NCI-H2081 treated with DMSO at 0.1 percent for 48 hours (cell line): ENCODE measurements at places on chromosomes 3 and 15.

DNA sequence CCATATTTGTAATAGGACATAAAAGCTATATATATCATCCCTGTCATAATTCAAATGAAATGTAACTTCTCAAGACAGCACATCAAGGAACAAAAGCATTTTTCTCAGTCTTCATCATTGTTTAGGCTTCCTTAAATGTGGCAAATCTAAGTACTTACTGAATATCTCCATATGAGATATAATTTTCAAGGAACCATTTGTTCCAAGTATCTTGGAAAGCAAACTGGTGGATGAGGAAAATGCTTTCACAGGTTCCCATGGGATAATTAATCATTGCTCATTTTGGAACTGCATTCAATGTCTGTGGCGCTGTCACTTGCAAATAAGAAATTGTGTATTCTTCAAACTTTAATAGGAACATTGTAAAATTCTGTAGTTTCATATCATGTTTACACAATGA lies 52.6 kb upstream of the ZNF385D start:
- DNase-seq, result no peak

GRCh38 chr15:63077952-63078351 lies 35.4 kb downstream of the TPM1 start:
- DNase-seq, result no peak

DNA sequence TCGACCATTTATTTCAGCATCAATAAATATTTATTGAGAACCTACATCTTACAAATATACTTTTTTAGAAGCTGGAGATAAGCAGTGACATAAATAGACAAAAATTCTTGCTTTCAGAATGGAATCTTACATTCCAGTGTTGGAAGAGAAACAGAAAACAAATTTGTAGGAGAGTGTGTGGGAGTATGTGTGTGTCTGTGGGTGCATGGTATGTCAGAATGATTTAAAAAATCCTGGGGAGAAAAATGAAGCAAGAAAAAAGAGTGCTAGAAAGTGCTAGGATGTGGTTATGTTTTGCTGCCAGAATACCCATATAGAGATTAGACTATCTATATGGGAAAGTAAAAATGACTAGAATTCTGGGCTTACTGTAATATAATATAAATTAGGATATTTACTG lies 561.7 kb upstream of the SGO1 start:
- DNase-seq, result no peak

GRCh38 chr3:127043731-127044510 lies 61.0 kb downstream of the PLXNA1 start:
- no peak for DNase-seq
